Fibroblast of skin of scalp (primary cell): ENCODE measurements at places on chromosomes 7 and 10.

- no peak for DNase-seq
These were observed 21.7 kb upstream of the GALNTL5 start for GRCh38 chr7:151934584-151934983.

DNA sequence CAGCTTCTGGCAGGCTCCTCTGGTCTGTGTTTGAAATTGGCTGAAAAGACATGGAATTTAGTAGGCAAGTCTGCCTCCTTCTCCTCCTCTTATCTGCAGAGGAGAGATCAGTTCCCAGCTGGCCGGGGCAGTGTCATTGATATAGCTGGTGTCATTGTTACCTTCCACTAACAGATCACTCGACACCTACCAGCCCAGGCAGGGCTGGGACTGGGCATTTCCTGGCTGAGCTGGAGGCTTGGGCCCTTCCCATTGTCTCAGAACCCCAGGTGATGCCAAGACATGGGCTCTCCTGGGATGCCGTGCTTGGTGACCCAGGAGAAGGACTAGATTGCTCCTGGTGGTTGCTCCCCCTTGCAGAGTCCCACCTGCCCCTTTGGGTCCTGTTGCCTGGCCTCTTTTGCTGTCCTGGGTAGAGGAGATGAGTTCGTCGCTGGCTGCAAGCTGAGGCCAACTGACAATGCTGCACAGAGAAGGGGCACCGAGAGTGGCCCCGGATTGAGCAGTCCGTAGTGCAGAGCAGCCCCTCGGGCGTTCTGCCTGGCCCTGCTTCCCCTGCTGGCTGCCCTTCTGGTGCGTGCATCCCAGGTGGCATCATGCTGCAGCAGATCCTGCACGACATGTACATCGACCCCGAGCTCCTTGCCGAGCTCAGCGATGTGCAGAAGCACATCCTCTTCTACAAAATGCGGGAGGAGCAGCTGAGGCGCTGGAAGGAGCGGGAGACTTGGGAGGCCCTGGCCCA is at the start of gene SH2D4B:
SH2D4B (plus strand) TSS at position 167 of the 745 bp plus-strand sequence; CDS start at position 597, 430 bp downstream.
- DNase-seq, result no peak

DNA sequence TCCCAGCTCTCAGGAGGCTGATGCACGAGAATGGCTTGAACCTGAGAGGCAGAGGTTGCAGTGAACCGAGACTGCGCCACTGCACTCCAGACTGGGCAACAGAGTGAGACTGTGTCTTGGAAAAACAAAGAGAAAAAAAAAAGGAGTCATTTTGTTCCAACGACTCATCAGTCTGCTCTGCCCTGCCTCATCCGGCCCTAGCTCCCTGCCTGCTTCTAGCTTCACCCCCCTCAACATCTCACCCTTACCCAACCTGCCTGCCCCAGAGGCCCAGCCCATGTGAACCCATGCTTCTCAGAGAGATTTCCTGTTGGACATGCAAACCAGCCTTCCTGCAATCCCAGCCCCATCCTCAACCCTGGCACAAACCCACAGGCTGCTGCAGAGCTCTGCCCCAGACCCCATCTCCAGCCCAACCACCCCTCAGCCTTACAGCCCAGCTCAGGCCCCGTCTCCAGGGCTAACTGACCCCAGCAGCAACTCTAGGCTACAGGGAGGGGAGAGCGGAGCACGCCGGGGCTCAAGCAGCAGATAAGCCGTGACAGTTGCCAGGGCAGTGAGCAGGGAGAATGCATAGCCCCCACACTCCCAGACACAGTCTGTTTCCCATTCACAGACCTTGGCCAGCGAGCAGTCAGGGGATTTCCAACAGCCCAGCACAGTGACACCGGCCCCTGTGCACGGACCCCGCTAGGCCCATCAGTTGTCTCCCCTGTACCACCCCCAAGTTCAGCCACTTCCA is 86.0 kb upstream of the KCTD7 start:
- peak; percentile 66 for DNase-seq

GRCh38 chr7:28981161-28981465 is 23.0 kb upstream of the TRIL start:
- no peak for DNase-seq

GRCh38 chr7:135517060-135517459 is 7.2 kb upstream of the CNOT4 start:
- DNase-seq, result no peak

GRCh38 chr10:70368774-70369482 is 13.5 kb downstream of the LRRC20 start:
- DNase-seq, result no peak
